ENCODE measurements at places on chromosomes 6 and 20.
A peak's percentile ranks its signal among the peaks of the same experiment; 100 is the strongest.

DNA sequence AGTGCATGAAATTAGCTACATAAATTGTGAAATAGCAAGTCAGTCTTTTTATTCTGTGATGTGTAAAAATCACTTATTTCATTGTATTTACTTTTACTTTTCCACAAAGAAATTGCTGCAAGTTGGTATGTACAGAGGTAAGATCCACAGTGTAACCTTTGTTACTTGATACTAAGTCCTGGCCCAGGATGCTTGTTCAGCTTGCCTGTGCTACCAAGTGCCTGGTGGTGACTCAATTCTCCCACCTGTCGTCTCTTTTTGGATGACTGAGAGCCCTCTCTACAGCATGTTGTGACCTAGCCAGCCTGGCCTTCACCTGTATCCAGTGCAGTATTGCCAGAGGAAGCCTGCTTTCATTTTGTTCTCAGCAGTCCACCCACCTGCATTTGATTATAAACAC lies 54.9 kb downstream of the ANKRD6 start:
- DNase-seq, result no peak

DNA sequence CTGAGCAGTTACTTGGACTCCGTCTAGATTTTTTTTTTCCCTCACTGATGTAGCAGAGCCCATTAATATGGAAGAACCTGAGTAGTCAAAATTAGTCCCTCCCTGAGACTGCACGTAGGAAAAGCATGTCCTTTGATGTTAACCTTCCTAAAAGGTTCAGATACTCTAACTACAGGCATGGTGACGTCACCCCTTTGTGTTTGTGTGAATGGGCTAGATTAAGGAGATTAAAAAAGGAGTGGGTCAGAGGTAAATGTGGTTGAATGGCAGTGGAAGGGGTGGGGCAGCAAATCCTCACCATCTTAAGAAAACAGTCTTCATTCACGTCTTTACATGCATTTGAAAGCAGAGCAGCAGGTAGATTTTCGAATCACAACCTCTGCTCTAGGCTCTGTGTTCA lies 521.1 kb downstream of the TFAP2B start:
- no peak for DNase-seq

- DNase-seq, result no peak
Observed at GRCh38 chr6:134594881-134595280, 277.0 kb upstream of the SGK1 start.

DNA sequence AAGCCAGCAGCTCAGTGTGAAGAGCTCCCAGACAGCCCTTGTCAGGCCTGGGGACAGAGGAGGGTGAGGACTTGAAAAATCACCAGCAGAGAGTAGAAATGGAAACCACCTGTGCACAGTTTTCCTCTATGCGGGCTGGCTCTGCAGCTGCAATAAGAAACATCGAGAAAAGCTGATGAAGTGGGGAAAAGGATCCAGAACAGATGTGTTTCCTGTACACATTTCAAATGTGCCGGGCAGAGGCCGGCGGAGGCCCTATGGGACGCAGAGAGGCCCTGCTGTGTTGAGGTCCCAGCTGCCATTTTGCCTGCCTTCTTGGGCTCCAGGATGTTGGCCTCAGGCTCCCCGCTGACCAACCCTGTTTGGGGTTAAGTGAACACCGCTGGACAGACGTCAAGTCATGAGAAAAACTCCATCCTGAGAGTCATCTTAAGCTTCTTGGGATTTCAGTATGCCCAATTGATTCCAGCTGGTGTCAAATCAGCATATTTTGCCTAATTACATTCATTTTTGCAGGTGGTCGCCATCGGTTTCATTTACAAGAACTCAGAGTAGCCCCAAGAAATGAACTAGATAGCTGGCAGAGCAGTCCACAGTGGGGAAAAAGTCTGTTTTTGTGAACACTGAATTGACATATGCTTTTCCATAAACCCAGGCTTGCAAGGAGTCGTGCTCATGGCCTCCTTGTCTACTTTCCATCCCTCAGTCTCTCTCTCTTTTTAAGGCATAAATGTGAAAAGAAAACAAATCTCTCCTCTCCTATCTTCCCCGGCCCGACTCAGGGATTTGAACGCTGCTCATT lies 150.4 kb upstream of the PHACTR3 start:
- no peak for DNase-seq

GRCh38 chr6:144150710-144151657 lies 667 bp downstream of the STX11 start:
- no peak for DNase-seq

DNA sequence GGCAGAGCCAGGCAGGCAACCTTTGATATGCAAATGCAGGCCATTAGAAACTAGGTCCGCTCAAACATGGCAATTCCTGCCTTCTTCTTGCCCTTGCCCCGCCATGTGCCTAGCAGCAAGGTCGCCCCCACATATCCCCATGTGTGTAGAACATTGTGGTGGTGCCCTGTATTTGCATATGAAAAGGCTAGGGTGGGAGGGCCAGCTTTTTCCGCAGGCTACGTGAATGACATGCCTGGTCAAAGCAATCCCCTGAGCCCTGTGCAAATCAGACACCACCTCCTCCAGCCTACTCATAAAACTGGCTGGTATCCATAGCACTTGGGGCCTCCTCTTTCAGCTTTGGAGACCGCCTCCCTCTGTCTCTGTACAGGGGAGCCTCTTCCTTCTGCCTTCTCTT lies 31.6 kb downstream of the GSTA2 start:
- no peak for DNase-seq

DNA sequence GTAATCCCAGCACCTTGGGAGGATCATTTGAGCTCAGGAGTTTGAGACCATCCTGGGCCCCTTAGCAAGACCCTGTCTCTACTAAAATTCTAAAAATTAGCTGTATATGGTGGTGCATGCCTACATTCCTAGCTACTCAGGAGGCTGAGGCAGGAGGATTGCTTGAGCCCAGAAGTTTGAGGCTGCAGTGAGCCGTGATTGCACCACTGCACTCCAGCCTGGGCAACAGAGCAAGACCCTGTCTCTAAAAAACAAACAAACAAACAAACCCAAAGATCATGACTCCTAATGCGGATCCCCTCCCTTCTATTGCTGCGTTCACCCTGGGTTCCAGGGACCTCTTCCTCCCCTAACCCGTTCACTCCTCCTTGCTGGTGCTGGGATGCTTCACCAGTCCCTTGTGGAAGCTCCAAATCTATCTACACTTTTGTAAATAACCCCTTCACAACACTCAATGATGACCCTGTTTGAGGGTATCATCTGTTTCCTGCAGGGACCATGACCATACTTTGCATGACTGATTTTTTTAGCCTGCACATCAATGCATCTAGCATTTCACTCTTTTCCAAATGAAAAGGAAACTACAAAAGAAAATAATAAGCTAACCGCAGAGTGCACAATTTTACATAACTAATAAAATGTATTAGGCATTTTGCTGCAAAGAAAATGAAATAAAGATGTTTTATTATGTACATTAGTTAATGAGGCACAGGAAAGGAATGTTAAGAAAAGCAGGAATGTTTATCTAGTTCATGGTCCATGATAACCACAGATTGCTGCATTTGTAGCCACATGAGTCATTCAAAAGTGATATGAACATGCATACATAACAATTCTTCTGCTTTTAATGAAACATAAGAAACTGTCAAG lies 30.5 kb upstream of the IPCEF1 start:
- DNase-seq, result no peak

GRCh38 chr20:18001131-18001921 lies 32.5 kb downstream of the MGME1 start:
- DNase-seq, result peak; percentile 33

GRCh38 chr6:148491638-148492251 lies 149.1 kb downstream of the SASH1 start:
- no peak for DNase-seq

DNA sequence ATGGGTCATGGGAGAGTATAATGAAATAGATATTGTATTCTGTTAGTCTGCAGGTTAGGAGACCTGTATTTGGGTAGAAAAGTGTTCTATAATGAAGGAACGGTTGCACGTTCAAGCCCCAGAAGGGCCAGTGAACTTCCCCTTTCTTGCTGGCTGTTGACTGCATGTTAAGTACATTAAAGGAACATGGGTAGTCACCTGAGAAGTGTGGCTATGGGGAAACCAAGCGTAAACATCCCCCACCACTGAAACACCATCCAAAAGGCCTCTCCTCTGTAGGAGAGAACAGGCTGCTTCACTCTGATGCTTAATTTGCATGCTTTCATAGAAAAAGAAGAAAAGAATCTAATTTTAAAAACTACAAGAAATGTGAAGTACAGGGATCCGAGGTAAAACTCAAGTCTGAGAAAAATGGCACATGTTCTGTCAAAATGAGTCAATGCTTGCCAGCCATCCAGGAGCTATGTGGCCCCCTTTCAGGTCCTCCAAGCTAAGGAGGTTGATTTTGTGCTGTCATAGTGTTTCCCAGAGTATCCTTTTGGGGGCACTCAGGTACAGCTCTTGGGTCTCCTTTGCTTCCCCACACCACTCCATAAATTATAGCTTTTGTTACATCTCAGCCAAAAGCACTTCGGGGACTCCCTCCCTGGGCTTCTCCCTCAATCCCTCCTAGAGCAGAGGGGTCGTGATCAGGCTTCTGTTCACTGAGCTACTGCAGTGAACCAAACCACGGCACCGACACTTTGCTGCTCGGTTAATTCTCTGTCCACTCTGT lies 283.7 kb upstream of the AGPAT4 start:
- no peak for DNase-seq

DNA sequence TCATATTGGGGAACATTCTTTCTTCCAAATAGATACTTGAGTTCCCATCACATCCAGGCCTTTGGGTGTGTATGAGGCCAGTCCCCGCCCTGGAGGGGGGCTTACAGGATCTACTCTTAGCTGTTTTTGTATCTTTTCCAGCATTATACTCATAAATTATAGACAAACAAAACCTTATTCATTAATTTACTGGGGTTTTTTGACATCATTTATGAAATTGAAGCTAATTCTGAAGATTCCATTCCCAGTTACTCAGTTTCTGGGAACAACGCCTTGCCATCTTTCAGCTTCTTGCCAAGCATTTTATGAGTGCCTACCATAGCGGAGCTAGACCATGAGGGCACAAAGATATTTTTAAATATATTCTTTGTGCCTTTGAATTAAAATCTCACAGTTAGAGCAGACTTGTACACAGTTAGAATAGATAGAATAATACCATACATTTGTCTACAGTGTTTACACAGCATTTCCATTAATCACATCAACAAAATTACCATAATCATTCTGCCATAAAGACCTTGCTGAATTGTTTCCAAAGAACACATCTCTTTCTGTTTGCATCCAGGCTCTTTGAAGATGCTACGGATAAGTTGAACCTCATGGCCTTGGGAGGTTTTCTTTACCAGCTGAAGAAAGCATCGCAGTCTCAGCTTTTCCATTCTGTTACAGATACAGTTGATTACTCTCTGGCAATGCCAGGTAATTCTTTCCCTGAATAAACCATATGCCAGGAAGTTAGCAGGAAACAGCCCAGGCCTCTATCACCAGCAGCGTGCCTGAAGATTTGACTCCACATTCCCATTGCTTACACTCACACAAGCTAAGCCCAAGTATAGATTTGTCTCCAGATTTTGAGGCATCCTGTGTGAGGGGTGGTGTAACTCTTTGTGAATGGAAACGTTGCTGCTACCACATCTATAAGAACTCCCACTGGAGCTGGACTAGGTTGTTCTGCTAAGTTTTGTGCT lies 75.4 kb upstream of the PBOV1 start:
- no peak for DNase-seq

GRCh38 chr6:13461805-13462204 lies 25.6 kb downstream of the GFOD1 start:
- DNase-seq, result no peak

- no peak for DNase-seq
Observed at GRCh38 chr6:80930376-80930775, 822.1 kb downstream of the TENT5A start.

- DNase-seq, result no peak
Observed at GRCh38 chr6:52253494-52253893, 9.2 kb upstream of the IL17F start.

- no peak for DNase-seq
Observed at GRCh38 chr20:57473246-57474048, 51.5 kb downstream of the CTCFL start.

DNA sequence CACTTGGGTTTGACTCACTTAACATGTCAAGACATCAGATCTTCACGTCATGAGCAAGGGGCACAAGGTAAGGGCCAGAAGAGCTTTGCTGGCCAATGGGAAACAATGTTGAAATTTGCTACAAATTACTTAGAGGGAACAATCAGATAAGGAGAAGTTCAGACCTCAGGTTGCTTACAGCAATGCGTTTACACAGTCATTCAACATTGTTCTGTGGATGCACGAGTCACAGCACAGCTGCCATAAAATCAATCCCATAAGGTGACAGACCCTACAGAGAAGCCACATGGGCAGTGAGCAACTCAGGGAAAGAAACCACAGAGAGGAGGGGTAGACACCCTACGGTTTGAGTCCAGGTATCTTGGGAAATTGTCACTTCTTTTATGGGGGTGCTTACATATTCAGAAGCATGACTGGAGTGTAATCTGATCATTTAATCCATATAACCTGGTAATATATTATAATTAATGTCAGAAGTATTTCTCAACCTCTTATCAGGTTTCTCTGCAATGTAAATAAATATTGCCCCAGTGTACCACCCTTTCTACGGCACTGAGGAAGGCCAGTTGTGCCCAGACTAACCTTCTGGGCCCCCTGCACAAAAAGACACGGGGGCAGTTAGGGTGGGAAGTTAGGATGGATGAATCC lies 2.3 kb upstream of the SLC22A2 start:
- no peak for DNase-seq

- no peak for DNase-seq
Observed at GRCh38 chr20:57587989-57588377, 27.1 kb downstream of the PCK1 start.

DNA sequence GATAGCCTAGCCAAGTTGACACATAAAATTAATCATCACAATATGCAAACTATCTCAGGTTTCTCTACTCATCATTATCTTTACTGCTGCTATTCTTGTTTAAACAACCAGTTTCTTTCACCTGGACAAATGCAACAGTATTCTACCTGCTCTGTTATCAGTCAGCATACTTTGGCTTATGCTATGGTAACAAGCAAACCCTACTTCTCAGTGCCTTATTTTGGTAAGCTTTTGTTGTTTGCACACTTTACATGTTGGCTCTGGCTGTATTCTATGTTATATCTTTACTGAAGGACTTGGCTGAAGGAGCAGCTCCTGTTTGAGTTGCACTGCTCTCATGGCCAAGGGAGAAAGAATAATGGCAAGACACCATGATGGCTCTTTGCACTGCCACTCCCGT lies 463.1 kb downstream of the EPM2A start:
- no peak for DNase-seq

- DNase-seq, result no peak
Observed at GRCh38 chr20:6492271-6493055, 275.0 kb upstream of the BMP2 start.
